Mucosa of gallbladder (tissue), 1 donor: ENCODE measurements at places on chromosomes 13 and 19. TPM values are rescaled to one million over a fixed set of nuclear protein-coding genes. Genes with fewer than 3 reads are reported as not detected.

GRCh38 chr13:46953941-46954340 lies 57.1 kb upstream of the HTR2A start:
- DNase-seq = no peak

GRCh38 chr19:46614114-46614722 lies 10.7 kb downstream of the PTGIR start:
- DNase-seq = peak; percentile 85

DNA sequence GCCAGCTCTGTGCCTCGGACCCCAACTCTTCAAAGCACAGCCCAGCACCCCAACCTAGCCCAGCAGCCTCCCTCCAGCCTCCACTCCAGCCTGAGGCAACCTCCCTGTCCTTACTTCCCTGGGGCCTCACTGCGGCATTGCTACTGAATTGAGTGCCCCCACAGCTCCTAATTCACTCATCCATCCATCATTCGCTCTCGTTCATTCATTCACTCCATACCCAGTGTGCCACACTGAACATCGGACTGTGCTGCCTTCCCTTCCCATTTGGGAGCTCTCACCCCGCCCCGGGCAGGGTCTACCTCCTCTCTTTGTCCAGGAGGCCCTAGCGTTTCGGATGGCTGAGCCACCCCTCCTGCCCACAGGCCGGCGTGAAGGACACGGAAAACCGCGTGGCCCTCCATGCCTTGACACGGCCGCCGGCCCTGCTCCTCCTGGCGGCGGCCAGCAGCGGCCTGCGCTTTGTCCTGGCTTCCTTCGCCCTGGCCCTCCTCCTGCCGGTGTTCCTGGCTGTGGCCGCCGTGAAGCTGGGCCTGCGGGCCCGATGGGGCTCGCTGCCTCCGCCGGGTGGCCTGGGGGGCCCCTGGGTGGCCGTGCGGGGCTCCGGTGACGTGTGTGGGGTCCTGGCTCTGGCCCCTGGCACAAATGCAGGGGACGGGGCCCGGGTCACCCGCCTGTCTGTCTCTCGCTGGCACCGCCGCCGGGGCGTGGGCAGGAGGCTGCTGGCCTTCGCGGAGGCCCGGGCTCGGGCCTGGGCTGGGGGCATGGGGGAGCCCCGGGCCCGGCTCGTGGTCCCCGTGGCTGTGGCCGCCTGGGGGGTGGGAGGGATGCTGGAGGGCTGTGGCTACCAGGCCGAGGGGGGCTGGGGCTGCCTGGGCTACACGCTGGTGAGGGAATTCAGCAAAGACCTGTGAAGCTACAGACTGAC lies 1.3 kb downstream of the NAT14 start:
- no peak for DNase-seq

DNA sequence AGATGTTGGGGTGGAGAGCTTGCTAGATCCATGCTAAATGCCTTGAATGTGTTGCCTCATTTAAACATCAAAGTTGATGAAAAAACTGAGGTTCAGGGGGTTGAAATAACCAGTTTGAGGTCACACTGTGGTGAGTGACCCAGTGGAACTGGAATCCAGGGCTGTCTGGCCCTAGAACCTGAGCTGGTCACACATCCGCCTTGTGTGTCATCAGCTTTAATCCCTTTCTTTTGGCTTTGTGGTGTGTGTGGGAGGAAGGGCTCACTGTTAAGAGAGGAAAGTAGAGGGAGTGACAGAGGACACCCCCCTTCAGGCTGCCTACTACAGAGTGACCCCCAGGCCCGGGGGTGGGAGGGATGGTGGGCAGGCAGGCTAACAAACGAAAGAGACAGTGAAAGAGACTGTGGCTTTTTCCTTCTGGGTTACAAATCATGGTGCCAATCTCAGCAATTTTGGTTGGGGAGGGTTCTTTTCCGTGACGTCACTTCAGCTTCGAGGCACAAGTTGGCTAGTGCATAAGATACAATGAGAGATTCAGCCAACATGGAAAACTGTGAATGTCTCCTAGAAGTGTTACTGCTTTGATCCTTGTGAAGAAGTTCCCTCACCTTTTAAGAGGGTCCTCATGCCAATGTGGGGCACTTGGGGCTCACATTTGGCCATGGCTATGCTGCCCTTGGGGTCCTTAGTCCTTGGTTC lies 164.9 kb downstream of the DLEU7 start:
- DNase-seq = no peak

- peak; percentile 37 for DNase-seq
Measured at GRCh38 chr13:110388108-110388943, 81.2 kb downstream of the COL4A2 start.

DNA sequence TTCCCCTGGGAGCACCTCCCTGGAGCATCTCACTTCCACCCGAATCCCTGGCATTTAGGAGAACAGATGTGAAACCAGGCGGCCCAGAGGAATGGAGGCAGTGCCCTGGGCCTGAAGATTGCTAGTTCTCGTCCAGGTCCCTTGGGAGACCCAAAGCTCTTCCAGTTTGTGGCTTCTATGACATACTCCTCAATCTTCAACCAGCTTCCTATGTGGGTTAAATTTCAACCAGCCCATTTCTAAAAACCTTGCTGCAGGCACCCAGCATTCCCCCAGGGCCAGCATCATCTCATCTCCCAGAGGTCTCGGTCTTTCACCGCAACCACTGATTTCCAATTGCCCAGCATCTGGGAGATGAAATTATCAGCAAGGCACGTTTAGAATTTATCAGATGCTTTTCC lies 46.0 kb upstream of the STK24 start:
- DNase-seq = no peak

Gene TGFBR3L
- 0.52 TPM for total RNA-seq

Gene SMIM24
- total RNA-seq = 712 TPM

Gene POSTN
- total RNA-seq = 22.4 TPM

Gene MAST1
- 0.83 TPM for total RNA-seq
